Activated CD8-positive, alpha-beta T cell treated with anti-CD3 and anti-CD28 coated beads, Interleukin-2, amount 10 ng/mL, durations not matched to agents 7 days and 5 days (primary cell): ENCODE measurements at places on chromosomes 1 and 21.
A peak's percentile ranks its signal among the peaks of the same experiment; 100 is the strongest.

DNA sequence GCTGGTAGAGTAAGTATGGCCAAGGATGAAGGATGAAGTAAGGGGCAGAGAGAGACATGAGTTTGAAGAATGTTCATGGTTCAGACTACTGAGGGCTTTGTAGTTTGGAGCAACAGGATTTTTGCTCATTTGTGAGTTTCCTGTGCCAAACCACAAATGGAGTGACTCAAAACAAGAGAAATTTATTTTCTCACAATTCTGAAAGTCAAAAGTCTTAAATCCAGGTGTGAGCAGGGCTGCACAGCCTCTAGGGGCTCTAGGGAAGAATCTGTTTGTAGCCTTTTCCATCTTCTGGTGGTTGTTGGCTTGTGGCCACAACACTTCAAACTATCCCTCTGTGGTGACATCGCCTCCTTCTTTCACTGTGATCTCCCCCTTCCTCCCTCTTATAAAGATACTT is 58.9 kb downstream of the RHOU start:
- DNase-seq, result peak; percentile 66

GRCh38 chr1:208336137-208336518 is 91.9 kb upstream of the PLXNA2 start:
- DNase-seq, result no peak

- DNase-seq, result no peak
Observed at GRCh38 chr21:26916799-26917198, 50.1 kb downstream of the ADAMTS5 start.

GRCh38 chr21:31133243-31133830 is 95.1 kb upstream of the KRTAP19-8 start:
- peak; percentile 33 for DNase-seq

- DNase-seq, result no peak
Observed at GRCh38 chr1:224819861-224820260, 109.6 kb upstream of the DNAH14 start.

GRCh38 chr1:66317248-66317515 is 216.8 kb upstream of the SGIP1 start:
- no peak for DNase-seq

DNA sequence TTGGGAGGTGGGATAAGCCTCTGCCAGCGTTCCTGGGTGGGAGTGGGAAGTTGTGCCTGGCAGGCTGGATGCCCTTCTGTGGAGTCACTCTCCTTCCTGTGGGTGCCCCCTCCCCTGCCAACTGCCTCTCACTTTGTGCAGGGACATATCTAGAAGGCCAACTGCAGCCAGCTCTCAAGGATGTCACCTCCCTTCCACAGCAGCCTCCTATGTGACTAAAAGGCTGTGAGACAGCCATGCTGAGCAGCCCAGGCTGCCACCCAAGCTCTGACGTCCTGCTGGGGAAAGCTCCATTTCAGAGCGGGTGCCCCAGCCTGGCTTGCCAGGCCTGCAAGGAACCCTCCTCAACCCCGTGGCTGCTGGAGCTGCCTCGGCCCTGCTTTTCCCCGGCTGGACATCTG is 19.6 kb upstream of the SLC26A9 start:
- DNase-seq, result no peak
